NCI-H2107 (cell line): ENCODE measurements at places on chromosomes 7 and 10.

- DNase-seq: no peak
These were observed 64.6 kb downstream of the GSAP start for GRCh38 chr7:77351539-77352004.

DNA sequence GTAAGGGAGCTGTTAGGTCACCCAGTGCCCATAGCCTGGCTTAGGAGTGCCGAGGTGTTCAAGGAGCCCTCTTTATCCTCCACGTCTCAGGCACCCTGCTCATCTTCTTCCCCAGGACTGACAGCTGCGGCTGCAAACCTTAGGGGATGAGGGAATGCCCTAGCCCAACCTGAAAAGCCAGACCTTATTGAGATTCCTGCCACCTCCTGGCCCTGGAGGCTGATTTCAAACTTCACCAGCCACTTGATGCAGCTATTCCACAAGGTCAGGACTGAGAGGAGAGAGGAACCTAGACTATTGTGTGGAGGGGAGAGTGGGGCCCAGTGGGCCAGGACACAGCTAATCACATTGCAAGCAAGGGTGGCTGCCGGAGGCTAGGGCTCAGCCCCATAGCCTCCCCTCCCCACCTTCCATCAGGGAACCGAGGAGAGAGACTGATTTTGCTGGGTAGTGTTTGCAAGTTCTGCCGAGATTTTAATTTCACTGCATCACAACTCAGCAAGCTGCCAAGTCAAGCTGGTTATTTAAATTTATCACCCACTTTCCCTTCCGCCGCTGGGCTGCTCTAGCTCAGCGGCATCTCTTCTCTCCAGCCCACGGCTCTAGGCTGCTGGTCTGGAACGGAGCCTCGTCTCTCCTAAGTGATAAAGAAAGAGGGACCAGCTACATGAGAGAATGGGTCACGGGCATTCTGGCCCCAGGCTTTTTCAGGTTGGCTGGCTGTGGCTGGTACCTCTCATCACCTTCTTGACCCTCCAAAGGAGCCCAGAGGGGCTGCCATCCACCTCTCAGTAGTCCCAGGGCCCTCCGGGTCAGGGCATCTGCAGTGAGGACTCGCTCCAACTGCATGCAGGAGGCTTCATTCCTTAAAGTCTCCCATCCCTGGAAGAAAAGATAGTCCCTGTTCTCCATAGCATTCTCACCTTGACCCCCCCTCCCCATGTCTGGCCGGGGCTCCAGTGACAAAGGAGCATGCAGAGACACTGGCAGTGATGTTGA is 66.7 kb downstream of the PAX2 start:
- DNase-seq: no peak

DNA sequence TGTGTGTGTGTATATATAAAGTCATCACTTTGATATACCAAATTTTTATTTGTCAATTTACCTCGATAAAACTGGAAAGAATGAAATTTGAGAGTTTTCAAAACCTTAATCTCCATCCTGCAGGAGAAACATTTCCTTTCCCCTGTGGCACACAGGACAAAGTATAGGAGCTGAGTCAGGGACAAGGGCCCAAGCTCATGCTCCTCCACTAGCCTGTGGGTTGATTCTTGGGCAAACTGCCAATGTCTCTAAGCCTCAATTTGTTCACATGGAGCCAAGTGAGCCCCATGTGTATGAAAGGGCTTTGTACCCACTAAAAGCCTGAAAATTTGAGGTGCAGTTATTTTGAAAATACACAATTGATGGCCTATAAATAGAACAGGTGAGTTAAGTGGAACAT is 60.3 kb upstream of the IL6 start:
- DNase-seq: no peak

- DNase-seq: no peak
These were observed 92.8 kb upstream of the PARD3 start for GRCh38 chr10:34907743-34908430.

DNA sequence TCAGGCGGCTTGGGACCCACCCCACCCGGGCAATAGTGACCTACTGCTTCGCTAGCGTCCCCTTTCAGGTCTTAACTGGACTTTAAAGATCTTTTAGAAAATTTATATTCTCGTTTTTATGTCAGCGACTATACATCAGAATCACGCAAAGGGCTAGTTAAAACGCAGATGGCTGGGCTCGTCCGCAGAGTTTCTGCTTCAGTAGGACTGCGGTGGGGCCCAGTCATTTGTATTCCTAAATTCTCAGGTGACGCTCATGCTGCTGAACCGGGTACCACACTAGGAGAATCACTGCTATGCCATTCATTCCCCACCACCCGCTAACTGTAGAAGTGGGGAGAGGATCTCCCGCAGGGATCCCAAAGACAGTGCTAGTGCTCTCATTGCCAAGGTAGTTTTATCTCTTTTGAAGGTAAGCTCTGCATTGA is 12.0 kb upstream of the SP8 start:
- DNase-seq: no peak

- no peak for DNase-seq
These were observed 19.0 kb downstream of the AQP1 start for GRCh38 chr7:30930621-30931020.

GRCh38 chr7:2326951-2327350 is 12.7 kb upstream of the SNX8 start:
- no peak for DNase-seq

DNA sequence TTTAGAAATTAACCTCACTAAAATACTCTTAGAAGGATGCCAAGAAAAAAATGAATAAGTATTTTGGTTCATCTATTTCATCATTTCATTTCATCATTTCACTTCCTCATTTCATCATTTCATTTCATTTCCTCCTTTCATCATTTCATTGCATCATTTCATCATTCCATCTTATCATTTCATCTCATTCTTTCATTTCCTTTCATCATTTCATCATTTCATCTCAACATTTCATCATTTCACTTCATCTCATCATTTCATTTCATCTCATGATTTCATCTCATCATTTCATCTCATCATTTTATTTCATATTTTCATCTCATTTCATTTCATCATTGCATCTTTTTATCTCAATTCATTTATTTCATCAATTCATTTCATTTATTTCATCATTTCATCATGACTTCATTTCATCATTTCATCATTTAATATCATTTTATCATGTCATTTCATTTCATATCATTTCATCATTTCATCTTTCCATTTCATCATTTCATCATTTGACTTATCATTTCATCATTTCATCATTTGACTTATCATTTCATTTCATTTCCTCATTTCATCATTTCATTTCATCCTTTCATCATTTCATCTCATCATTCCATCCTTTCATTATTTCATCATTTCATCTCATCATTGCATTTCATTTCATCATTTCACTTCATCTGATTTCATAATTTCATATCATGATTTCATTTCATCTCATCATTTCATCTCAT is 129.9 kb downstream of the ZNF92 start:
- DNase-seq: no peak

DNA sequence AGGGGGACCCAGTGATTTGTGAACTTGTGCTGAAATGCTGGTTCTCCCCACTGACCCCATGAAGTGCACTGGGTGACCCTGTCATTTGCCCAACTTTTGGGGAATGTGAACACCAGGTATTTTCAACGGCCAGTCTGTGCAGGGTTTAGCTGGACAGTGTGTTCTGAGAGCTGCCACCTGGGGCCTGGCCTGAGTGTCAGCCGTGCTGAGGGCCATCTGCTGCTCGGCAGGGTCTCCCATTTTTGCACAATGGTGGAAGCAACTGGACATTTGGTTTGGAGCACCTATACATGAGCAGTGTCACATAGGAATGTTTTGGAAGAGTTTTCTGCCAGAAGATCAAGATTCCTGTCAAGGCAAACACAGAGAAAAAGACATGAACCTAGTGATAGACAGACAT is 5.2 kb downstream of the CHN2 start:
- no peak for DNase-seq

DNA sequence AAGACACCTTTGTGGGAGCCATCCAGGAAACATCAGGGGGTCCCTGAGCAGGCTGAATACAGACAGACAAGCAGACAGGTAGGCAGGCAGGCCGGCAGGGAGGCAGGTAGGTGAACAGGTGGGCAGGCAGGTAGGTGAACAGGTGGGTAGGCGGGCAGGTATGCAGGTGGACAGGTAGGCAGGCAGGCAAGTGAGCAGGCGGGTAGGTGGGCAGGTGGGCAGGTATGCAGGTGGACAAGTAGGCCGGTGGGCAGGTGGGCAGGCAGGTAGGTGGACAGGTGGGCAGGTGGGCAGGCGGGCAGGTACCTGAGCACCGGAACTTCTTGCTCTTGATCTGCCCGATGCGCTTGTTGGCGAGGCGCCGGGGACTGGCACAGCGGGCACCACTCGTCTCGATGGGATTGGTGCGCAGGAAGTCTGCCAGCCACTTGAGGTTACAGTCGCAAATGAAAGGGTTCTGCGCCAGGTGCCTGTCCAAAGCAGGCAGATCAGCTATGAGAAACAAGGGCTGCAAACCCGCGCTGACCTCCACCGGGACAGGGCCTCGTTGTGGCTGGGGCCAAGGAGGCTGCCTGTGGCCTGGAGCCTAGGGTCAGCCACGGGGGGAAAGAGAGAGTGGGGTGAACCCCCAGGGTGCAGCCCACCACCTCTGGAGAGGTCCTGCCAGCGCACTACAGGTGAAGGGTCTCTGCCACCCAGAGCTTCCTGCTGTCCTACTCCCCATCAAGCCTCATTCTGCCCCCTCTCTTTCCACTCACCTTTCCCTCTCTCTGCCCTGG is 136.9 kb downstream of the SLIT1 start:
- no peak for DNase-seq

- no peak for DNase-seq
These were observed 502.4 kb downstream of the GRID1 start for GRCh38 chr10:85864173-85864549.

GRCh38 chr7:42099470-42100155 is 137.4 kb downstream of the GLI3 start:
- no peak for DNase-seq

DNA sequence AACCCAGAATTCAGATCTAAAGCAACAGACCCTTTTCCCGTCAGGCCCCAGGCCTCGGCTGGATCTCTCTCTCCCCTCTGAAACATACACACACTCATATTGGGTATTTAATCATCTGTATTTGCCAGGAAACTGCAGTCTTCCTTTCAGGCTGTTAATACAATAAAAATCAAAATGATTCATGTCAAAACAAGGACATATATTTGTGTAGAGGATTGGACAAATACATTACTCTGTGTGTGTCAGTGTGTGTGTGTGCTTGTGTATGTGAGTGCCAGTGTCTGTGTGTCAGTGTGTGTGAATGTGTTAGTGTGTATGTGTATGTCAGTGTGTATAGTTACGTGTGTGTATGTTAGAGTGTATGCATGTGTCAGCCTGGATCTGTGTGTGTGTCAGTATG is 90.8 kb downstream of the JCAD start:
- DNase-seq: no peak

GRCh38 chr7:130297628-130298543 is 4.9 kb downstream of the CPA4 start:
- peak; percentile 15 for DNase-seq

- no peak for DNase-seq
These were observed 123.4 kb upstream of the PDLIM1 start for GRCh38 chr10:95414016-95414830.

DNA sequence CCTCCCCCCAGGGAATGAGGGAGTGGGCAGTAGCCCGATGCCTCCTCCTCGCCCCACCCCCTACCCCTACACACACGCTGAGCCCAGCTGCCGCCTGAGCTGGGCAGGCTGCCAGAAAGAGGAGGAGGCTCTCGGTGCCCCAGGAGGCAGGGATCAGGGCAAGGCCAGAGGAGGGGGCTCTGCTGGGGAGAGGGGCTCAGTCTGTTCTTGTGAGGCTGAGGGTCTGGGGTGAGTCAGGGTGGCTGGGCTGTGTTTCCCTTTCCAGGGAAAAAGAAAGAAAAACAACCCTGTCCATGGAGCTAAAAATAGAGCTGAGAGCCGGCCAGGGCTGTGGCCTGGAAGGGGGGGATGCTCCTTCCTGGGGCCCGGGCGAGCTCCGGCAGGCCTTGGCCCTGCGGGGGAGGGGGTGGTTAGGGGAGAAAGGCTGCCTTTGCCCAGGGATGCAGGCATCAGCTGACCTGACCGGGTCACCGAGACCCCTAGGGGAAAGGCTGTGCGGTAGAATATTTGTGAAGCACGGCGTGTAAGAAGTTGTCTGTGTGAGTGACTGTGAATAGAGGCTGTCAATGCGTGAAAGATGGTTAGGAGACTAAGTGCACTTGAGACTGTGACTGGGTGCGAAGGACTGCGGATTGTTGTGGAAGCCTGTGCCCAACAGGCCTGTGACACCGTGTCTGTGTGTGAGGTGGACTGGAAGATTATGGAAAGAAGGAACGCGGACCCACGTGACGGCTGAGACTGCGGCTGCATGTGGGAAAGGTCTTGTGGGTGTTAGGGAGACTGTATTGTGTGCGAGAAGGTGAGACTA is 1.2 kb upstream of the LZTS2 start:
- DNase-seq: peak; percentile 54

DNA sequence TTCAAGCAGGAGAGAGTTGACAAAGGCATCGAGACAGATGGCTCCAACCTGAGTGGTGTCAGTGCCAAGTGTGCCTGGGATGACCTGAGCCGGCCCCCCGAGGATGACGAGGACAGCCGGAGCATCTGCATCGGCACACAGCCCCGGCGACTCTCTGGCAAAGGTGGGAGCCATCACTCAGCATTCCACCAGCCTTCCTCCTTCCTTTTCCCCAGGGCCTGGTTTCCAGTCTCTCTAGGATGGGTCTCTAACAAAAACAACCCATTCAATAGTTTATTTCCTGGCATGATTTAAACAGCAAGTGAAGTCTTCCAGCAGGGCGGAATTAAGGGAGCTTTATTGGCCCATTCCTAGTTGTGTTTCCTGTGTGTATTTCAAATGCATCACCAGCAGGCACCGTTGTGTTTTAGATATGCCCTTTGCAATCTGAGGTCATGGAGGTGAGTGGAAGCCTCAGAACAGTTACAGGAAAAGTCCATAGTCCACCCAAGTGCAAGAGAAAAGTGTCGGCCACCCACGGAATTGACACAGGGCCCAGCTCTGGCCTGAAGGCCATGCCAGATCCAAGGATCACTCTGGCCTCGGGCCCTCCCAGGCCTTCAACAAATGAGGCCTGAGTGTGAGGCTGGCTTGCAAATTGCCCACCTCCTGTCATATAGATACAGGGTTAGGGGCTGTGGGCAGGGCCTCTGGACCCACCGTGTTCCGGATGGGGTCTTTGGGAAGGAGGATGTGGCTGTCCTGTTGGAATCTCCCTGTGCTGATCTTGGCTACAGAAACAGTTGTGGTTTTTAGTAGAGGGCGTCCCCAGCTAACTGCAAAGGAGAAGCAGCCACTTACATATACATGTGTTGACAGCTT is 46.9 kb upstream of the TRIM8 start:
- DNase-seq: no peak

- DNase-seq: no peak
These were observed 106.9 kb downstream of the INSYN2A start for GRCh38 chr10:127089446-127089845.
